ENCODE measurements at places on chromosomes 11 and 22.

- DNase-seq: peak; percentile 34
Measured at GRCh38 chr11:57711414-57712255, at the start of gene MED19. Gene MED19, minus strand, starts transcription at chr11:57712215. Its CDS starts 36 bp downstream, at chr11:57712179.

GRCh38 chr11:60821827-60822599 lies 19.9 kb upstream of the CCDC86 start:
- DNase-seq: no peak

- no peak for DNase-seq
Measured at GRCh38 chr11:121311373-121311772, 18.8 kb downstream of the SC5D start.

DNA sequence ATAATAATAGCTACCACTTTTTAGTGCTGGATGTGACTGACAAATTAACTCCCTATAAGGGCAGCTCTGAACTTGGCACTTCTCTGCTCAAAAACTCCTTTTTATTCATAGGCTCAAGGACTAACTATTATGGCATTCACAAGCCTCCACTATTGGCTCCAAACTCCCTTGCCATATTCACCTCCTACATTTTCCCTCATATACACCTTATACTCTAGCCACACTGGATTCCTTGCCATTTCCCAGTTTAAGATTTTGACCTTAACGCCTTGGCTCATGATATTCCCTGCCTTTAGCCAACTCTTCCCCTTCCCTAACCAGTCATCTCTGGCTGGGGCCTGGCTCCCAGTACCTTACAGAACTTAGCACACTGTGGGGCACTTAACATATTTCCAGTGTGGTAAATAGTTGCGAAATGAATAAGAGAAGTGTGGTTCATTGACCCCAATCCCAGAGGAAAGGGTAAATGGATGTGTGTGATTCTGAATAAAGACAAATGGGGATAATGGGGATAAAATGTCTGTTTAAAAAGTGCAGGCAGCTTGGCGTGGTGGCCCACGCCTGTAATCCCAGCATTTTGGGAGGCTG lies 40.0 kb upstream of the SORL1 start:
- DNase-seq: no peak

DNA sequence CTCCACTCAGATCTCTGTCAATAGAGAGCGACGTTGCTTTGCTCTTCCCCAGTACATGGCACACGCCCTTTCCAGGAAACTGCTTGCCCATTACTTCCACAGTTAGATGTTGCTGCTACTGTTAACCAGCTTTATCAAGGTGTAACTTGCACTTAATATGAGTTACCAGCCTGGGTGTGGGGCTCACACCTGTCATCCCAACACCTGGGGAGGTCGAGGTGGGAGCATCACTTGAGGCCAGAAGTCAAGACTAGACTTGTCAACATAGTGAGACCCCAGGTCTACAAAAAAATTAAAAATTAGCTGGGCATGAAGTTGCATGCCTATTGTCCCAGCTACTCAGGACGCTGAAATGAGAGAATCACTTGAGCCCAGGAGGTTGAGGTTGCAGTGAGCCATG lies 177.1 kb upstream of the B3GAT1 start:
- DNase-seq: no peak

GRCh38 chr22:31295831-31296657 lies 3.8 kb upstream of the PIK3IP1 start:
- no peak for DNase-seq

GRCh38 chr11:64080390-64080789 lies 44.7 kb downstream of the FLRT1 start:
- DNase-seq: no peak

DNA sequence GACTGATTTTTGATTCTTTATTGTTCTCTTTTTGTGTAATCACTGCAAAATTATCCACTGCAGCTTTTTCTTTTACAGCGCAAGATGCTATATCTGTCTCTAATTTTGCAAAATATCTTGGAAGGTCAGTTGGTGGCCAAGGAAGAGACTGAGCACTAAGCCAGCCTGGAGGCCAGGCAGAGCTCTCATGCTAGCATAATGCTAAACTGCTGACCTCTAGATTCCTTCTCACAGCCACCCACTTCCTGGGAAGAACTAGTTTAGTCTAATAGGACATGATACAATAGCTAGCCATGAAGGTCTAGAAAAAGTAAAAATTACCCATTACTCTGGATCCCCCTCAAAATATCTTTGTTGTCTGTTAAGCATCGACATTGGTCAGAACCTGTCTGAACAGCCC lies 227.2 kb upstream of the ARHGAP20 start:
- DNase-seq: no peak

- DNase-seq: no peak
Measured at GRCh38 chr22:45877651-45878050, 99.3 kb downstream of the WNT7B start.

DNA sequence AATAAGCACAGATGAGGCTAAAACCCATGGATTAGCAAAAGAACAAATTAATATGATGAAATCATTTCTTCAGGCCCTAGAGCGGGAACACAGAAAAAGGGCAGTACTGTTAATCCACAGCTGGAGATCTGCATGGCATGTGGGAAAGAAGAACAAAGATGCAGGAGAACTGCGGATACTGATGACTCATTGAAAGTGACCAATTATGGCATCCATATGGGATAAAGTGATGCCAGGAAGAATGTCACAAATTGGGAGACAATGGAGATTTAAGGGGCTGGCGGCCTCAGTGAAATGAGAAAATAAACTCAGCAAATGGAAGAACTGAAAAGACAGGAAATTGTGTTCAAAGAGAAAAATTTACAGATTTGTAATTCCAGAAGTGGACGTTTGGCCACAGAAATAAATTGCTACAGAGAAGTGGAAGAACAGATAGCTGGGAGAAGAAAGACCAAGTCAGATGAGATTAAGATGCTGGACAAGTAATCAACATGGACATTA lies 39.4 kb downstream of the SIK3 start:
- DNase-seq: no peak

- DNase-seq: no peak
Measured at GRCh38 chr11:85745626-85746025, 59.6 kb upstream of the CCDC89 start.

- no peak for DNase-seq
Measured at GRCh38 chr11:16737818-16738192, 642 bp upstream of the C11orf58 start.

DNA sequence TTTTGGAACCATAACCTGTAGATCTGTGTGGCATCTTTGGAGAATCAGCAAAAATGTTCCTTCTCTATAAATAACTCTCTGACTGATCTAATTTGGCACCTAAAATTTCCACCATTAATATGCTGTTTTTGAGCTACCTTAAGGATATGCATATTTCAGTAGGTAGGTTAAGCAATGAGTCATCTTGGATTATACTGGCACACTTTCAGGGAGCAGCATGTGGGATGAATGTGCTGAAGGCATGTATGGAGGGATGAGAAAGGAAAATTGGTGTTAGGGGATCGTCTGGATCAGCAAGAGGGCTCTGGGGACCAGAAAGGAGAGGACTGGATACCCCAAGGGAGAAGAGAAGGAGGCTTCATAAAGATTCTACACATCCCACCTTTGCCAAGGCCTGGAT lies 44.6 kb upstream of the ELF5 start:
- no peak for DNase-seq

DNA sequence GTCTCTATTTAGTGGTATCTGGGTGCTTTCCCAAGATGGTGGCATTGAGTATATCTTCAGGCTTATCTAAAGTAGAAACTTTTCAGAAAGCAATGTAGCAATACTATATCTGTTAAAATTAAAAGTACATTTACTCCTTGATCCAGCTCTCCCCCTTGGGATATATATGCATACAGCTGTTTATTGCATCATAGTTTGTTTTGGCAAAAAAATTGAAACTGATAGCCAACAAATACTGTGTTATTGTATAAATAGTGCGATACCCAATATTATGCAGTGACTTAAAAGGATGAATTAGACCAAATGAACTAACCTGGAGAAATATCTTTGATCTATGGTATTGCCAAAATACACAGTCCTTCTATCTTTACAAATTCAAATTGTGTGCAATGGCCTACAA lies 8.4 kb upstream of the OR10A3 start:
- DNase-seq: no peak

- no peak for DNase-seq
Measured at GRCh38 chr11:93659196-93659595, 2.3 kb upstream of the CEP295 start.

DNA sequence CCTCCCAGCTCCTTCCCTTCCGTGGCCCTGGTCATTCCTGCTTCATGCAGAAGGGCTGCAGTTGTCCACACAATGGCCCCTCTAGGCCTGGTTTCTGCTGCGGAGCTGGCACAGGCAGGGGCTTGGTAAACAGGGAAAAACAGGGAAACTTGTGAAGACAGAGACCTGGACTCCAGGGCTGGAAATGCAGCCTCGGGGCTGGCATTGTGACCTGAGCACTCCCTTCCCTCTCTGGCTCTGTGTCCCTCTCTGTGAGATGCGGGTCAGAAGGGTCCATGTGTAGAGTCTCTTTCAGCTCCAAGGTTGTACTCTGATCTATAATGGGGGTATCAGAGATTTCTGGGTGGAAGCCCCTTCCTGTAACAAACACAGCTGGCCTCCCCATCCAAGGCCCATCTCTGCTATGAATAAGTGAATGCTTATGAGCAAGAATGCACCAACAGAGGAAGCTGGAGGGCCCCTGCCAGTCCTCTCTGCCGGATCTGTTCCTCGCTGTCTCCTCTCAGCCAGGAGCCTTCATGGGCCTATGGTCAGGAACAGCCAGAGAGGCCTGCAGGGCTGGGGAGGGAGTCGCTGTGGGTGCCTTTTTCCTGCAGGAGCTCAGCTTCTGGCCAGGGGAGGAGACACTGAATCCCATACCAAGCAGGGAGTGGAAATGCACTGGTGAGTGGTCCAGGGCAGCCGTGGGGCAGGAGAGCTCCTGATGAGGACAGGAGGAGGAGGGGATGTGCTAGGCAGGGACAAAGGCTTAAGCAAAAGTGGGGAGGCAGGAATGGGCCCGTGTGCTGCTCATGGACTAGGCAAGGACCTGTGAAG lies 6.7 kb upstream of the DERL3 start:
- no peak for DNase-seq

DNA sequence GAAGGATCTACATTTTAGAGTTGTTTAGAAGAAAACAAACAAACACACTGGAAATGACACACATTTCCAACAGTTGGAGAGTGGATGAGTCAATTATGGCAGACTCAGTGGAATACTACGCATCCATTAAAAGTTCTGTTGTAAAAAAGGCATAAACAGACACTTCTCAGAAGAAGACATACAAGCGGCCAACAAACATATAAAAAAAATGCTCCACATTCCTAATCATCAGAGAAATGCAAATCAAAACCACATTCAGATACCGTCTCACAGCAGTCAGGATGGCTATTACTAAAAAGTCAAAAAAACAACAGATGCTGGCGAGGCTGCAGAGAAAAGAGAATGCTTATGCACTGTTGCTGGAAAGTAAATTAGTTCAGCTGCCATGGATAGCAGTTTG lies 298.2 kb downstream of the DDX10 start:
- peak; percentile 71 for DNase-seq

DNA sequence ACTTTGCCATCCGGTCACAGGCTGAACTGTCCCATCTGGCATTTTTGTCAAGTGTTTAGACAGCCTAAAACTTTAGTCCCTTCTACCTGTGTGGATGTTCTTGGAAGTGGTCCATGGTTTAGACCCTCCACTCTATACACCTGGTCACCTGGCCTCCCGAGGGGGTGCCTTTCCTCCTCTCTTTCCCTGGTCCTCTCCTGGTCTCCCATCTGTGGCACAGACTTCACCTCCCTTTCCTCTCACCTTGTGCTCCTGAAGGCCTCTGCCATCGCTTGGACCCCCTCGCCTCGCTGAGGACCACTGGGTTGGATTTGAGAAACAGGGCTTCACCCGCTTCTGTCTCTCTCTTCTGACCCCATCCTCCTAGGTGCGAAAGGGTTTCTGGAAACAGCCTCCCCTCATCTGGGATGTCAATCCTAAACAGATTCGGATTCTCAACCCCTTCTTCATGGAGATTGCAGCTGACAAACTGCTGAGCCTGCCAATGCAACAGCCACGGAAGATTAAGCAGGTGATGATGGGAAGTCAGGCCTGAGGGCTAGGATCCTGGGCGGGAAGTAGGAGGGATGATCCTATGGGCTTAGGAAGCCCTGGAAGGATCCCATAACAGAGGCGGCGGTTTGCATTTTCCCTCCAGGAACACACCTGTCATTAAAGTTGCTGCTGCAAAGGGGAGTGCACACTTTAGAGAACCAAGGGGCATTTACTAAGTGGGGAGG lies 53.6 kb downstream of the ST3GAL4 start:
- DNase-seq: no peak

- no peak for DNase-seq
Measured at GRCh38 chr11:15602785-15603567, 488.3 kb downstream of the INSC start.

DNA sequence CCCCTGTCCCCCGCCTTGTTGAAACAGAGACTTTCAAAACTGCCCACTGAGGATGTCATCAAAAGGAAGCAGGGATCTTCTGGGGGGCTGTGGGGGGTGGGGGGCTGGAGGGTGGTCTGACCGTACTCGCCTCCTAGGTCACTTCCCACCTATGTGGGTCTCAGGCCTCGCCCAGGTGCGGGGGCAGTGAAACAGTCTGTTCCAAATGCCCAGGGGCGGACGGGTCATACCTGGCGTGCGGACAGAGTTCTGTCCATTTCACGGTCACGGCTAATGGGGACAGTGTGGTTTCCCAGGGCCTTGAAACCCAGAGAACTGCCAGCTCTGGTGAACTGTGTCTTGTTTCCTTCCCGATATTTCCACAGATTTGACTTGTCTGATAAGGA lies 27.2 kb downstream of the ANO1 start:
- DNase-seq: no peak

DNA sequence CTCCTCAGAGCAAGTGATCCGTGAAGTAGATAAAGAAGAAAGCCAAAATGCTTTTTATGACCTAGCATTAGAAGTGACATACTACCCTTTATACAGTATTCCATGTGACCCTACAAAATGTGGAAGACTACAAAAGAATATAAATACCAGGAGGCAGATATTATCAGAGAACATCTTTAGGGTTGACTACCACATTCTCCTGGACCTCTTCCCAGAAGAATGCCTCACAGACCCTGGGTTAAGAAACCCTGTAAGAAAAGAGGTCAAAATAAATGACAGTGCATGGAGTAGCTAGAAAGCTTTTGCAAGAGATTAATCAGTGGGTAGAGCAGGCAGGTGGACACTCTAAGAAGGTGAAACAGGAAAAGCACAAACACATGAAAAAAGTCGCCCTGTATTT lies 69.2 kb downstream of the FANCF start:
- DNase-seq: no peak

DNA sequence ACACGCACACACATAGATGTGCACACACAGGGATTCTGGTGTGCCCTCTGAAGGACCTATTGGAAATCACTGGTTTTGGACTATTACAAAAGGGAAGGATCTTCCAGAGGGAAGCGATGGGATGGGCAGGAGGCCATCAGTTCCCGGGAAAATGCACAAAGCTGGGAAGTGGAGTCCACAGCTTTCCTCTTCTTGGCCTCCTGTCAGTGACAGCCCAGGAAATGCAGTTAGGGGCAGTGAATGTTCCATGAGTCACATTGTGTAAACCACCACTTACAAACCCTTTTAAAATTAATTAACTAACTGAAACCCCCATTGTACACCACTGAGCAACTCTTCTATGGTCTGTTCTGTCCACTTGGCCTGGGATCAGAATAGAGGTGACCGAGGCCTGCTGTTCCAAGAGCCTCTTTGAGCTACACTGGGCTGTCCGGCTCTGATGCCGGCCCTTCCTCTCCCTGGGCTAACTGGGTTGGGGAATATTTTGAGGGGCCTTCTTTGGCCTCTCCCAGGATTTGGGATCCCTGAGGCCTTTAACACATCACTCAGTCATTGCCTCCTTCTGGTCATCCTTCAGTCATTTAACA lies 137.7 kb downstream of the FEZ1 start:
- no peak for DNase-seq

Data from GM04503 (cell line).